ENCODE measurements at places on chromosomes 16 and 17. TPM values are rescaled to one million over a fixed set of nuclear protein-coding genes. Genes with fewer than 3 reads are reported as not detected.

GRCh38 chr16:3995001-3995400 lies 114.5 kb upstream of the CREBBP start:
- DNase-seq = no peak

The TMEM219 gene
- 126 TPM for polyA plus RNA-seq

The KRT23 gene
- polyA plus RNA-seq = 2.1 TPM

DNA sequence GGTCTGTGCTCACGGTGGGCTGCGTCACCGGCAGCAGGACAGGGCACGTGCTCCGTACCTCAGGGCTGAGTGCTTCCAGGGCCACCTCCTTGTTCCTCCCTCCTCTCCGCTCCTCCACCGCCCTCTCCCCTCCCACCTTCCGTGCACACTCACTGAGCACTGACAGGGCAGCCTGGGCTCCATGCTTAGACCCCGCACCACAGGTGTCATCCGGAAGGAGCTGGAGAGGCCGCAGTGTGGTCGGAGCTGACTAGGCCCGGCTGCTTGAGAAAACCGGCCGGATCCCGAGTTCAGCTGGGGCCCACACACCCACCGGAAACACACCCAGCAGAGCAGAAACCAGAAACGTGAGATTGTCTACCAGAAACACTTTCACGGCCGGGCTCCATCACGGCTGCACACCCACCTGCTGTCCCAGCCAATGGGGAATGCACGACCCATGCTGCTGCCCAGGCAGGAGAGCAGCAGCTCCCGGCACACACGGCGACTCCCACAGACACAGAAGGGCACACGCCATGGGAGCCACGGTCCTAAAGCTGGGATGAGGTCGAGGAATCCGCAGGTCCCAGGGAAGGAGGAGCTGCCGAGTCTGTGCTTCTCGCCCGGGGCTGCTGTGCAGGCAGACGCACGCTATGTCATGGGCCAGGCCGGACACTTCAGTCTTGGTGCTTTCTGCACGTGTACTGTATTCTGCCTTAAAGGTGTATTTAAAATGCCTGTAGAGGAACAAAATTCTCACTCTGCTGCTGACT lies 55.0 kb upstream of the ZNF469 start:
- no peak for DNase-seq

GRCh38 chr17:8141045-8141444 lies 11.2 kb downstream of the PER1 start:
- DNase-seq = no peak

DNA sequence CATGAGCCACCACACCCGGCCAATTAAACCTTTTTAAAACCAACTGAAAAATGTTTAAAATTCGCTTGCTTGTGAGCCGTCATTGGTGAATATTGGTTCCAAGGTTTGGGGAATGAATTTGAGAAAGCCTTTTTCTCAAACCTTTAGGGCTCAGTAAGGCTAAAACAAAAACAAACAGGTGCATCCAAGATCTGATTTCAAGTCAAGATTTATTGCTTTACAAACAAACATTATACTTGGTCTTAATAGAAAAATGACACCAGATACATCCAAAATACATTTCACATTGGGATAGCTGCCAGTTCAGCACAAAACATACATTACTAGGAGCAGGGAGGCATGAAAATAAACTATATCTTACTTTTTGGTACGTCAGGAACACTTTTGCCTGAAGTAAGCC lies 5.4 kb downstream of the C17orf58 start:
- DNase-seq = no peak

The TP53TG3F gene
- not detected for polyA plus RNA-seq

The RSAD1 gene
- polyA plus RNA-seq = 51.3 TPM

- no peak for DNase-seq
These were observed 403.8 kb downstream of the SHISA9 start for GRCh38 chr16:13305019-13305755.

DNA sequence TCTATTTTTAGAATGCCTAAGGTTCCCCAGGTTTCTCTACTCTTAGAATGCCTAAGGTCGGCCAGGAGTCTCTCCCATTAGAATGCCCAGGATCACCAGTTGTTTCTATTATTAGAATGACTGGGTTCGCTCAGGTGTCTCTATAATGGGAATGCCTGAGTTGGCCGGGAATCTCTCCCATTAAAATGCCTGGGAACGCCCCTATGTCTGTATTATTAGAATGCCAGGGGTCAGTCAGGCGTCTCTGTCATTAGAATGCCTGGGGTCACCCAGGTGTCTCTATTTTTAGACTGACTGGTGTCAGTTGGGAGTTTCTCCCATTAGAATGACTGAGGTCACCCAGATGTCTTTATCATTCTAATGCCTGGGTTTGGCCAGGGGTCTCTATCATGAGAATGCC lies 2252.5 kb downstream of the TP53TG3F start:
- DNase-seq = no peak

DNA sequence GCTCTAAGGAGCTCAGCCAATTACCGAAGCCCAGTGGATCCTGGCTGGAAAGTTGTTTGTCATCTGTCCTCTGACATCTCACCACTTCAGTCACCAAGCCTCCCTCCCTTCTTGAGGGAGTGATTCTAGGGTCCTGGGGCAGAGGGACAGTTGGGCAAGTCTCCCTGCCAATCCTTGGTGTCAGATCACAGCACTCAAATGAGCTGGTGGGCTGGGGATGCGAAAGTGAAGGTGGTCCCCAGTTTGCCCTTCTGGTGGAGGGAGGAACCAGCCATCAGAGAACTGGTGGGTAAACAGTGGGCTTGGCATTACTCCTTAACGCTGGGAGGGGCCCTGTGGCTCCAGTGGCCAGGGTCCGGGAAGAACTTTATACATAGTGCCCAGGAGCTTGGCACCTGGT lies 4.4 kb upstream of the CALB2 start:
- no peak for DNase-seq

GRCh38 chr16:20897922-20898321 lies 2.2 kb downstream of the DCUN1D3 start:
- DNase-seq = no peak

The RHBDL3 gene
- polyA plus RNA-seq = 5.5 TPM

The SMTNL2 gene
- 67.3 TPM for polyA plus RNA-seq

The TBC1D3D gene
- not detected for polyA plus RNA-seq

- DNase-seq = peak; percentile 54
These were observed 55.4 kb downstream of the TNRC6C start for GRCh38 chr17:78013683-78014467.

GRCh38 chr17:59154292-59154720 lies 680 bp downstream of the SKA2 start:
- DNase-seq = no peak

The SPNS2 gene
- 3.1 TPM for polyA plus RNA-seq

The CBLN1 gene
- polyA plus RNA-seq = 0.31 TPM

GRCh38 chr17:66423056-66423955 lies 120.9 kb downstream of the PRKCA start:
- no peak for DNase-seq

The GP1BA gene
- 0.83 TPM for polyA plus RNA-seq

DNA sequence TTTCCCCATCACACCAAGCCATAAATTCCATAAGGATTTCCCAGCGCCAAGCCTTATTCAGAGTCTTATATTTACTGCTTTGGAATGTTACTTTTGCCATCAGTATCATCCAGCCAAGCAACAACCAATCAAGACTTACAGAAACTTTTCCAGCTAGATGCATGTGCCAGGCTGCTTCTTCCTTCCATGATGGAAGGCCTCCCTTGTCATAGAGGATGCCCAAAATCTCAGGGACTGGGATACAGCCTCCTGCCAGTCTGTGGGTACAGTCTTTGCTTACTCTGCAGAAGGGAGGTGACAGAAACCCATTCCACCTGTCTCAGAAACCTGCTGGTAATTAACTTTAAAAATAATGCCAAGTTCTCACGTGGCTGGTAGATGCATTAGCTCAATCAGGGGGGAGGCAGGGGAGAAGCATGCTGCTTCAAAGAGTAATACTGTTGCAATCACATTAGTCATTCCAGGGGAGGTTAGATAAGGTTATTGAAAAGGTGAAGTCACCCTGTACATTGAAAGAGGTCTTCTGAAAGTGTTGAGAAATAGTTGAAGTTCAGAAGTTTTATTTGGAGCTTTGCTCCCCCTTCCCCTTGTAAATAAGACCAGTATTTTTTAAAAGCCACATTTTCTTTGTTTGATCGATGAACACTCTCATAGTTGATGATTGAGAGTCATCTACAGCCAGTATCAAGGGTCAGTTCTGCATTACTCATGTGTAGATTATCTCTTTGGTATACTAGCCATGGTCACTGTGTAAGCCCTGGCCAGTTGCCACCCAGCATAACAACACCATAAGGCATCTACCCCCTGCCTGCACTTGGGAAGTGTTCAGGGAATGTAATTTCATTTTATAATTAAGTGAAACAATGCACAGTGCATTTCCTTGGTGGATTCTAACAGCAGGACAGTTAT lies 22.2 kb downstream of the HLF start:
- no peak for DNase-seq

GRCh38 chr17:18041776-18042175 lies 2.6 kb downstream of the GID4 start:
- no peak for DNase-seq

GRCh38 chr17:64073771-64074703 lies 53.6 kb upstream of the ICAM2 start:
- DNase-seq = no peak

- no peak for DNase-seq
These were observed 69.1 kb upstream of the AXIN2 start for GRCh38 chr17:65630502-65630901.

Measured in left renal pelvis (tissue), 4 donors.